NCI-H524 treated with DMSO at 0.1 percent for 48 hours (cell line): ENCODE measurements at places on chromosomes 3 and 15.

- DNase-seq, result no peak
These were observed 38.9 kb downstream of the TICRR start for GRCh38 chr15:89614164-89614563.

GRCh38 chr3:312911-313310 is 116.3 kb downstream of the CHL1 start:
- no peak for DNase-seq

- DNase-seq, result no peak
These were observed 18.8 kb downstream of the LEO1 start for GRCh38 chr15:51952805-51953204.

DNA sequence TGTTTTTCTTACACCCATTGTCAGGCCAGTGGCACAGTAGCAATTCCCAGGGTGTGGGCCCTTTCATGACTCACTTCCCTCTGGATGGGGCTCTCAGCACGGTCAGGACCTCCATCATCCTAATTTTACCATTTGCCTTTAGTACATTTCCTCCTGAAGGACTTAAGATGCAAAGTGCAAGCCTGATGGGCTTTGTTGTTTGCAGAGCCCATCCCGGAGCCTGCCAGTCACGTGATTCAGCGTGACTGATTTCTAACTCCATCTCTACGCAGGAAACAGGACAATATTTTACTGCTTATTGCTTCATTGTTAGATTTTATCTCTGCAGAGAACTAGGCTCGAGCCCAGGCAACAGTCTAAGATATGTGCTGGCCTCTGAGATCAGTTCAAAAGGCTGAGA is 223.7 kb downstream of the PDZRN3 start:
- DNase-seq, result no peak
